Left lung (tissue), 14 donors: ENCODE measurements at places on chromosomes 3 and 15. TPM values are rescaled to one million over a fixed set of nuclear protein-coding genes. Genes with fewer than 3 reads are reported as not detected.

DNA sequence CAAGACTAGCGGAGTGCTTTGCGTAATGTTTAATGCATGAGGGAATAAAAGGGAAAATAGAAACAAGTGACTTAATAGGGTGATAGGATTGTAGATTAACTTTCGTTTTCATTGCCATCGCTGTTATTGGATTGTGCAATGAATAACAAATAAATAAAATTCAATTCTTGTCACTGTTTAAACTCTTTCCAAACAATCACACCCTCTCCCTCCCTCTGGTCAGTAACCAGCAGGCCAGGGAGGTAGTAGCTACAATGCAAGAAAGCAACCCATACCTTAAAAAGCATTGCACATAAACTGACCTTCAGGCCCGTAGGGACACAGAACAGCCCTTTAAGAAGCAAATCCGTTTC is 705 bp upstream of the TFRC start:
- DNase-seq: peak; percentile 17
- H3K4me3 ChIP-seq: peak overlapping the region; percentile 98
- H3K27me3 ChIP-seq: no peaks in the 10 kb centered on the region
- H3K36me3 ChIP-seq: no peaks in the 10 kb centered on the region

GRCh38 chr15:98648654-98649471 is 524 bp downstream of the IGF1R start:
- H3K36me3 ChIP-seq: no peaks in the 10 kb centered on the region
- H3K27me3 ChIP-seq: peaks cover 5% of the 10 kb centered on the region
- peak overlapping the region; percentile 84 for H3K4me3 ChIP-seq
- H3K27ac ChIP-seq: peak overlapping the region; percentile 89
- H3K4me1 ChIP-seq: peaks cover 36% of the 10 kb centered on the region

GRCh38 chr15:77085297-77085696 is 14.4 kb upstream of the TSPAN3 start:
- H3K4me3 ChIP-seq: no peak overlapping the region
- peaks cover 18% of the 10 kb centered on the region for H3K4me1 ChIP-seq
- no peak for DNase-seq
- no peaks in the 10 kb centered on the region for H3K36me3 ChIP-seq
- no peak overlapping the region for H3K27ac ChIP-seq

DNA sequence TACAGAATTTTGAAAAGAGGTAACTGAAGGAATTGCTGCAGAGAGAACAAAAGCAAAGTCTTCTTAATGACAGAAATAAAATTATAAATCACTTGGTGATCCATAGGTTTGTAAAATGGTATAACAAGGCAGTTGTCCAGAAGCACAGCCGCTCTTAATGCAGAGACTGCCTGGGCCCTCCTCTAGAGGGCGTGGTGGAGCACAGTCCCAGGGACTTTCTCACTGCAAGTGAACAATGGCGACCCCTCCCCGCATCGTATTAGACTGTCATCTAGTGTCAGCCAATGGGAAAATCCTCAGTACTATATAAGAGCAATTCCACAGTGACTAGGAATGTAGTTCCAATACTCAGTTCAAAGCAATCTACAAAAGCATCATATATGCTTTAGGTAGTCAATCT is 26.4 kb upstream of the ZBED2 start:
- H3K27me3 ChIP-seq: no peaks in the 10 kb centered on the region
- no peak for DNase-seq
- no peaks in the 10 kb centered on the region for H3K4me1 ChIP-seq
- no peak overlapping the region for H3K4me3 ChIP-seq

GRCh38 chr15:74865316-74865715 is 7.8 kb downstream of the SCAMP2 start:
- no peaks in the 10 kb centered on the region for H3K27me3 ChIP-seq
- no peak overlapping the region for H3K27ac ChIP-seq
- no peak for DNase-seq
- H3K4me1 ChIP-seq: peaks cover 60% of the 10 kb centered on the region

DNA sequence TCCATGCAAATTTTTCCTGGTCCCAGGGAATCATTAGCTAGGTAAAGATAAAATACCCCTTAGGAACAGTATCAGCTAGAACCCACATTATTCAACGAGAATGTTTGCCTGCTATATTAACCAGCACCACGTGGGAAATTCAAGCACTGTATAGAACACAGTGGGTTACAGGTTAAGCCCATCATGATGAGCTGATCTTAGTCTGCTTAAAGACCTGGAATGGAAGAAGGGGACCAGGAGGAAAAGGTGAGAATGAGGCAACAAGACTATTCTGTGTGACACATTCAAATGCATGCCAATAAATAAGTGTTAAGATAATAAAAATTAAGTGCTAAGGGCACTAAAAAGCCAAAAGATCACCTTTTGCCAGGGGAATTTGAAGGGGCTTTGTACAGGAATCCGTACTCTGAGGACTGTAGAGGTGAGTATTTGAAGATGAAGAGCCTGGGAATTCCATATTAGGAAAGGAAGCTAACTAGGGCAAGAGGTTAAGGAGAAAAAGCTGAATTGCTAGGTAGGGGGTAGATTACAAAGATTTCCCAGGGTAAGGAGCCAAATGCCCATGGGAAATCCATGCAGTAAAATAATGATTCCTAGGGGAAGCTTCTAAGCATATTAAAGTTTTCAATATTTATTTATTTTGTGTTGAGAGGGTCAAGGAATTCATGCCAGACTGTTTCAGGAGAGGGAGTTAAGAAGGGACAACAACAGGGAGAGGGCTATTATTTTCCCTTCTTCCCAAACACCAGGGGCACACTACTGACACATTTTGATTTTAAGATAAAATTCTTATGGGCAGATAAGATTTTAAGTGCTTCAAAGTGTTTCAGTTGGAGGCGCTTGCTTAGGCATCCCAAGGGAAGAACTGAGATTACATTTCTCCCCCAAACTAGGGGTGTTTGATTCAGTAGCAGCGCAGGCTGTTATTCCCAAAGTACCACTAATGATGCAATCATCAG is 2.3 kb upstream of the MED12L start:
- no peak overlapping the region for H3K4me3 ChIP-seq
- no peaks in the 10 kb centered on the region for H3K36me3 ChIP-seq
- H3K27me3 ChIP-seq: peaks cover 68% of the 10 kb centered on the region
- H3K27ac ChIP-seq: no peak overlapping the region

GRCh38 chr15:43998607-43999006 is 171.8 kb downstream of the WDR76 start:
- no peak overlapping the region for H3K27ac ChIP-seq
- H3K36me3 ChIP-seq: no peaks in the 10 kb centered on the region
- H3K4me1 ChIP-seq: no peaks in the 10 kb centered on the region
- no peak for DNase-seq
- H3K4me3 ChIP-seq: no peak overlapping the region
- H3K27me3 ChIP-seq: no peaks in the 10 kb centered on the region

GRCh38 chr15:43517354-43518196 is at the start of gene MAP1A:
Gene MAP1A, plus strand, starts transcription at chr15:43517608. Its CDS starts 3,866 bp downstream, at chr15:43521474.
- peaks cover 9% of the 10 kb centered on the region for H3K4me1 ChIP-seq
- H3K27me3 ChIP-seq: no peaks in the 10 kb centered on the region
- no peaks in the 10 kb centered on the region for H3K36me3 ChIP-seq
- peak within 1 kb of the TSS; percentile 32 for H3K4me3 ChIP-seq

GRCh38 chr3:138361561-138361971 is 13.2 kb downstream of the MRAS start:
- DNase-seq: no peak
- H3K4me3 ChIP-seq: no peak overlapping the region
- no peaks in the 10 kb centered on the region for H3K27me3 ChIP-seq

- no peak overlapping the region for H3K4me3 ChIP-seq
- no peaks in the 10 kb centered on the region for H3K36me3 ChIP-seq
- no peaks in the 10 kb centered on the region for H3K4me1 ChIP-seq
- H3K27me3 ChIP-seq: no peaks in the 10 kb centered on the region
These were observed 159.7 kb upstream of the ARHGEF26 start for GRCh38 chr3:153961494-153961893.

DNA sequence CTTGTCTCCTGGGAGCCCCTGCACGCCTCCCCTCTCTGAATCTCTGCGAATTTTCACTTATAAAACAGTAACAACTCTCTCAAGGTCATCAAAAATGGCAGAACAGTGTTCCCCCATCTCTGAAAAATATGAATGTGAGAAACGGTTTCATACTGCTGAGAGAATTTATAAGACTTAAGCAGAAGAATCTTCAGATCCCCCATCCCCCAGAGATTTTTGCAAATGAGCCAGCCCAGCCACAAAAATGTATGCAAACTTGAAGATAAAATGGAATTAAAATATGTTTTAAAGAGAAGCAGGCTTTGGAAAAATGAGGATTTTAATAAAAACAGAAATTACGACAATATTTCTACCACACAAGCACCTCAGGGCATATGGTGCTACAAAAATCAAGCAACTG is 173.0 kb downstream of the STT3B start:
- H3K4me1 ChIP-seq: no peaks in the 10 kb centered on the region
- H3K36me3 ChIP-seq: no peaks in the 10 kb centered on the region
- H3K4me3 ChIP-seq: no peak overlapping the region

- no peak for DNase-seq
- peak overlapping the region; percentile 31 for H3K27ac ChIP-seq
- H3K4me3 ChIP-seq: no peak overlapping the region
- H3K27me3 ChIP-seq: no peaks in the 10 kb centered on the region
These were observed 36.3 kb downstream of the MBNL1 start for GRCh38 chr3:152305075-152305474.

DNA sequence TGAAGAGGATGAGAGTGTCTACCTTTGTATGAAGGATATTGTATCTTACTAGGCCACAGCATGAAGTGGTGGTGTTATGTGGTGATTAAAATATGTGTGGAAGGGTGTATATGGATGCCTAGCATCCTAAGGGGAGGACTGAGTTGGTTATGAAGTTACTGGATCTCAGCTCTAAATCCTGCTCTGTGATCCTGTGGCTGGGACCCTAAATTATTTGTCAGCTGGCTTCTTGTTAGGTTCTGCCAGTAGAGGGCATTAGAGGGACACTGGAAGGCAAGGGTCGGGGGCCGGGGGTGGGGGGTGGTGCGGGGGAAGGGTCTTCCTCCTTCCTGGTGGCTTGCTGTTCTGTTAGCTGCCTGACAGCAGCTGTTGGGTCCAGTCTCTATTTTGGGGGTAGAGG is 34.9 kb downstream of the MORF4L1 start:
- no peaks in the 10 kb centered on the region for H3K36me3 ChIP-seq
- H3K27ac ChIP-seq: no peak overlapping the region
- no peaks in the 10 kb centered on the region for H3K4me1 ChIP-seq
- H3K4me3 ChIP-seq: no peak overlapping the region

GRCh38 chr15:100941536-100941935 is 22.4 kb downstream of the LRRK1 start:
- no peak overlapping the region for H3K4me3 ChIP-seq
- no peak overlapping the region for H3K27ac ChIP-seq
- H3K4me1 ChIP-seq: no peaks in the 10 kb centered on the region
- no peaks in the 10 kb centered on the region for H3K36me3 ChIP-seq
- no peaks in the 10 kb centered on the region for H3K27me3 ChIP-seq

DNA sequence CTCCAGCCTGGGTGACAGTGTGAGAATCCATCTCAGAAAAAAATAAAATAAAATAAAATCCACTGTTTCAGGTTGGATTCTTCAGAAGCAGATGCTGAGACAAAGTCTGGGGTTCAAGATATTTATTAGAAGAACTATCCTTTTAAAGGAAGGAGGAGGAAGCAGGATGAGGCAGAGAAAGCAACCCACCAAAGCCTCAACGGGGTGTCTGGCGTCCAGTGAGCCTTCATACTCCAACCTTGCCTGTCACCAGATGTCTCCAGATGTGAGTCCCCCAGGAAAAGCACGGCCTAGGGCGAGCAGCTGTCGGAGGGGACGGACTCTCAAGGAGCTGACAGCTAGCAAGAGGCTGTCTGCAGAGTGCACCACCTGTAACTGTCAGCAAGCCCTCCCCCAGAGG is 37.3 kb downstream of the MB21D2 start:
- H3K27me3 ChIP-seq: no peaks in the 10 kb centered on the region
- H3K4me1 ChIP-seq: no peaks in the 10 kb centered on the region
- no peak for DNase-seq
- no peak overlapping the region for H3K4me3 ChIP-seq
- H3K27ac ChIP-seq: no peak overlapping the region
- H3K36me3 ChIP-seq: no peaks in the 10 kb centered on the region

- H3K4me3 ChIP-seq: no peak overlapping the region
- H3K27ac ChIP-seq: no peak overlapping the region
- H3K36me3 ChIP-seq: no peaks in the 10 kb centered on the region
- no peaks in the 10 kb centered on the region for H3K4me1 ChIP-seq
- H3K27me3 ChIP-seq: no peaks in the 10 kb centered on the region
These were observed 169.0 kb upstream of the TSC22D2 start for GRCh38 chr3:150238995-150239619.

DNA sequence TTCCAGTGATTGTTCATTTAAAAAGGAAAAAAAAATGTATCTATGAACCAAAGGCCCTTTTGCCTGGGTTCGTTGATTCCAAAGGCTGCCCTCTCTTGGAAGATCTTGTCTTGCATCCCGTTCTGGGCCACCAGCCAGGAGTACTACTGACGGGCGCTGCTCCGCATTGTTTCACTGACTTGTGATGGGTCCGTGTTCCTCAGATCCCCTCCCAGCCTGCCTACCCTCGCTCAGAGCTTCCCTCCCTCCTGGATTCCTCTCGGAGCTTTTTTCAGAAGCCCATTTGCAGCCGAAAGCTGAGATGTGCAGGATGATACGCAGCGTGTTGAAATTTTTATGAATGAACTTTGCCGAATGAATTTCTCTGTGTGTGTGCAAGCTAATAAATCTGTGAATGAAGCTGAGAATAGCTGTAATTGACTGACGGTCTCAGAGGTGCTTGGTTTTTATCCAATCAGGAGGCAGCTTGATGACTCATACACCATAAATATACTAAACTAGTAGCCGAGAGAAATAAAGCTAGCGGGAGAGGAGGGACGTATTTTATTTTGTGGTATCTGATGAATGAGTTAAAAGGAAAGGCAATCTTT is at the start of gene SHC4:
Gene SHC4, minus strand, starts transcription at position 396 of the 590 bp plus-strand sequence. CDS start 904 bp downstream, outside the sequence.
- no peak within 1 kb of the TSS for H3K27ac ChIP-seq
- peak; percentile 76 for DNase-seq
- peak within 1 kb of the TSS; percentile 40 for H3K4me3 ChIP-seq

DNA sequence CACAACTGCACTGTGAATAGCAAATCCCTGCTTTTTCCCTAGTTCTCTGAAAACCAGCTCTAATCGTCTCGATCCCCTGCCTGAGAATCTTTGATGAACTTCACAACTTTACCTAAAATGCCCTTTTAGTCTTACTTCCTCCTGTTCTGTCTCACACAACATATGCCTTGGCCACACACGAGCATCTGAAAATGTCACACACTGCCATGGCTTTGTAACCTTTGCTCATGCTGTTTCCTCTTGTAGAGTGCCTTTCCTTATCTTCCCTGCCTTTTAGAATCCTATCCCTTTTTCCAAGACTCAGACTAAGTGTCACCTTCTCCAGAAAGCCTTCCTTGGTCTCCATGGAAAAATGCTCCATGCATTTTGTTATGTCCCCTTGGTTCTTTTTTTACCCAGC is 71.4 kb upstream of the HACD2 start:
- no peaks in the 10 kb centered on the region for H3K27me3 ChIP-seq
- H3K4me3 ChIP-seq: no peak overlapping the region
- no peak for DNase-seq
- H3K4me1 ChIP-seq: peaks cover 62% of the 10 kb centered on the region

GRCh38 chr3:47283591-47284364 is 1.0 kb downstream of the KLHL18 start:
- peaks cover 56% of the 10 kb centered on the region for H3K4me1 ChIP-seq
- no peaks in the 10 kb centered on the region for H3K36me3 ChIP-seq
- H3K27ac ChIP-seq: peak overlapping the region; percentile 96
- H3K27me3 ChIP-seq: no peaks in the 10 kb centered on the region

The HAPLN3 gene
- polyA plus RNA-seq: 4.2 TPM

The SCG5 gene
- 6.2 TPM for polyA plus RNA-seq

The PODXL2 gene
- polyA plus RNA-seq: 14.3 TPM

The CAV3 gene
- 0.82 TPM for polyA plus RNA-seq

The ELL3 gene
- 8.7 TPM for polyA plus RNA-seq

The SKOR1 gene
- polyA plus RNA-seq: 0.50 TPM
